ENCODE measurements at places on chromosomes 7 and 10. TPM values are rescaled to one million over a fixed set of nuclear protein-coding genes. Genes with fewer than 3 reads are reported as not detected.

GRCh38 chr7:150334108-150334507 is 7.3 kb downstream of the RARRES2 start:
- DNase-seq: no peak

DNA sequence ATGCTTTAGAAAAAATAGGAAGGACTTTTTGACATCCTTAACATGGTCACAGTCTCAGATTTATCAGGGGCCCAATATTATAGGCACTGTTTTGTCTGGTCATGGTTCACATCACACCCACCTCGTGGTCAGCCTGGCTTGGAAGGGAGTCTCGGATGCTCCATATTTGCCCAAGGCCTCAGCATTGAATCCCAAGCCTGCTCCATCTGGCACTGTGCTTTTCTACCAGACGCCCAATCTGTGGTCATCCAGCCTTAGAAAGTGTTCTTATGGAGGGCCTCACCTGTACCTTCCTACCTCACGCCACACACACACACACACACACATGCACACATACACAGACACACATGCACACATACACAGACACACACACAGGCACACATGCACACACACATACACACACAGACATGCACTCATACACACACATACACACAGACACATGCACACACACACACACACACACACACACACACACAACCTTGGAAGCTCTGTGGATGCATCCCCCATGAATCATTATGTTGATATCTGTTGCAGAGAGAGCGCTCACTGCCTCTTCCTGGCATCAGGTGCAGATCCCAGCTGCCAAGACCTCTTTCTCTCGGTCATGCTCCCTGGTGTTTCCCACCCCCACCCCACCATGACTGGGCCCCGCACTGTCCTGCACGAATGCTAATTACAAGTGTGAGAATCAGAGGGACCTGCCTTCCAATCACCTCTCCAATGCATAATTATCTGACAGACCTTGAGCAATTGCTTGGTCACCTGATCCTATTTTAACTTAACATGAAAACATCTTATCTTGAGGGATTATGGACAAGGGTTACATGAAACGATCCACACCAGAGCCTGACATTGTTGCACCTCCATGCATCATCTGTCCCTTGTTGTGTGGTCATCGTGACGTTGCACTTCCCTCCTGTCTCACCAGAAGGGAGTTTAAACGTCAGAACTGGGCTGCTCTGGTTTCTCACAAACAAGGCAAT is 122.7 kb upstream of the TMEM72 start:
- no peak for DNase-seq

ATOH7 gene
- total RNA-seq: not detected

GBX1 gene
- not detected for total RNA-seq

SPDYE16 gene
- not detected for total RNA-seq

GRCh38 chr10:103295374-103296015 is 18.6 kb downstream of the INA start:
- DNase-seq: no peak

- DNase-seq: no peak
Observed at GRCh38 chr10:32909456-32909855, 48.6 kb downstream of the ITGB1 start.

RBM48 gene
- total RNA-seq: 18.5 TPM

CCDC136 gene
- 4.4 TPM for total RNA-seq

DNA sequence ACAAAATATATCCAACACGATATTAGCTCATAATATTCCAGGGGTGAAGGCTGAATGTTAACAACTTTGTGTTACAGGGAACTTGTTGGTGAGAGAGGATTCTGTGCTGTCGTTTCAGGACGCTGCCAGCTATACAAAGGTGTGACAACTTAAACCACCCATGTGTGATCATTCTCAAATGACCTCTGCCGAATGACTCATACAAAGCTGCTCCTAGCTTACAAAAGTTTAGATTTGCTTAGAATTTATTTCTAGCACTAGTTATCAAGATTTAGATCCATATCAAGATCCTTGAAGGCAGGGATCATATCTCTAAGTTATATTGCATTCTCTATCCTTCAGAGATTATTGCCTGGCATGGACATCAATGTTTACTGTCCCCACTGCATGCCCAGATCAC is 65.3 kb downstream of the COBL start:
- DNase-seq: no peak

- no peak for DNase-seq
Observed at GRCh38 chr7:137501562-137501961, 158.0 kb upstream of the PTN start.

PDE6C gene
- not detected for total RNA-seq

- DNase-seq: no peak
Observed at GRCh38 chr7:151218170-151218569, 7.9 kb upstream of the H2BK1 start.

MYO3A gene
- not detected for total RNA-seq

SLC13A1 gene
- not detected for total RNA-seq

LEP gene
- total RNA-seq: not detected

DNA sequence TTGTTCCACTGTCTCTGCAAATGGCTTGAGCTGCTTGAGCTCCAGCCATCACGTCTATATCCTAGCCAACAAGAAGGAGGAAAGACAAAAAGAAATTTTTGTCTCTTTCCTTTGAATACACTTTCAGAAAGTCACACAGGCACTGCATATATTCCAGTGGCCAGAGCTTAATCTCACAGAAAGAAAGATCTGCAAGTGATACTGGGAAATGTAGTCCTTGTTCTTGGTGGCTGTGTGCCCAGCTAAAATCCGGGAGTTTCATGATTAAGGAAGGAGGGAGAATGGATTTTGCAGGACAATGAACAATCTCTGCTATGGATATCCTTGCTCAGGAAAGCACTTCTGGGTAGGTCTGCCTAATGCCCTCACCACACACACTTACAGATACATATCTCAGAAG is 19.5 kb upstream of the DLG5 start:
- no peak for DNase-seq

- DNase-seq: peak; percentile 71
Observed at GRCh38 chr7:130242198-130243014, 24.3 kb upstream of the CPA2 start.

CALN1 gene
- not detected for total RNA-seq

GRCh38 chr10:70568781-70569495 is 33.6 kb downstream of the PRF1 start:
- no peak for DNase-seq

DNA sequence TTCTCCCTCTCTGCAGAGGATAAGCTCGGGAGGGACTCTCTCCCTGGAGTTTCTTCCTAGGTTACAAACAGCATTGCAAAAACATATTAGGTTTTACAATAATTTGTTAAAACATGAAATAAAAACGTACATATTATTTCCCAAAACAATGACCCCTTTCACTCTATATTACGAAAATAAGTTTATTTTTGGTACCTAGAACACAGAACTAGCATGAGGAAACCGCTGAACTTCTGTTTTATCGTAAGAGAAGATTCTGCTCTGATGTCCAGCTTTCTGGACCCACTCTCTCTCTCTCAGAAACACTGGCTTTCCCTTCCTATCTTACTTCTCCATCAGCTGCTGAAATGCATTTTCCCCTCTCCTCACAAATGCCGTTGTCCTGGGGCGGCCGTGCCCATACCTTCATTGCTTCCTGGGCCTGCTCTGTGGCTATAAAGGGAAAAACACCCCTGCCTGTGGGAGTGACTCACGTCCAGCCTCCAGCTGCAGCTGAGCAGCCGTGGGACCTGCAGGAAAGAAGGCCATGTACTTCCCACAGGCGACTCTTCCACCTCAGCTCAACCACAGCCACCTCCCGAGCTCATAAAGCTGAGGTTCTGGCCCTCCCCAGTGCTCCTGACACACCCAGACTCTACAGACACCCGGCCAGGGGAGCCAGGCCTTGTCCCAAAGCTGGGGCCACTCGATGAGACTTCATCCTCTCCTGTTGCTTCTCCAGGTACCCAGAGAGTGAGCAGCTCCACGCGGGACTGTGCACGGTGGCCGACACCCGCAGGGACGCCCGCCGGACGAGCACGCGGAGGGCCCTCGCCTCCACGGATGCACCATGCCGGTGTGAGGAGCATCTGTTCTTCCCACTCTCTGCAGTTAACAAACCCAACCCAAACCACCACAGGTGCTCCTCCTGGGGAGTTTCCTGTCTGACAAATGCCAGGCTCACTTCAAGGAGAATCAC is 3.1 kb downstream of the GPER1 start:
- no peak for DNase-seq

All from activated CD8-positive, alpha-beta memory T cell treated with anti-CD3 and anti-CD28 coated beads, Interleukin-2, amount 10 ng/mL, durations not matched to agents 7 days and 5 days (primary cell).